RPMI7951 (cell line): ENCODE measurements at places on chromosomes 13 and 19. TPM values are rescaled to one million over a fixed set of nuclear protein-coding genes. Genes with fewer than 3 reads are reported as not detected.

- DNase-seq, result no peak
These were observed 17.2 kb upstream of the RAB8A start for GRCh38 chr19:16094360-16095070.

DNA sequence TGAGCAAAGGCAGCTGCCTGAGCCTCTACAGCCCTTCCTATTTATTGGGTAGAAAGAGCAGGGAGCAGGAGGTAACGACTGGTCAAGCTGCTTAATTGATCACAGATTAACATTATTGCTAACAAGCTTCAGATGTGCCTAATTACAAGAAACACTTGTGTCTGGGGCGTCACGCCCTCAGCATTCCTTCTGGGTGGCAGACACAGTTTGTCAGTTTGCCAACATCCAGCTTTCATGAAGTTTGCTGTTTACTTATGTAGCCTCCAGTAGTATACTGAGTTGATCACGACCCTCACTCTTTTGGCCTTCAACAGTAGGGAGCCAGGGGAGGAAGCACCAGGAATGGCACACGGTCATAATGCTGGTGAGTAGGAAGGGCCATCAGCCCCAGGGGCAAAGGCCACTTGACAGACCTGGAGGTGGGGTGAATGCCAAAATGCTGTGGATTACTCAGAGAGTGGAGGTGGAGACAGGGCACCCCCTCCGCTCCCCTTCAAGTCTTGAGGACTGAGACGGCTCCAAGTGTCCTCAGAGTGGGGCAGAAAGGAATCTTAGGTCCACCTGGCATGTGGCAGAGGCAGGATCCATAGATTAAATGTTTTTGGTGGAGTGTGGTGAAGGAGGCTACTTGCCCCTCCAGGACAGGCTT is 34.9 kb upstream of the PSPC1 start:
- DNase-seq, result no peak

DNA sequence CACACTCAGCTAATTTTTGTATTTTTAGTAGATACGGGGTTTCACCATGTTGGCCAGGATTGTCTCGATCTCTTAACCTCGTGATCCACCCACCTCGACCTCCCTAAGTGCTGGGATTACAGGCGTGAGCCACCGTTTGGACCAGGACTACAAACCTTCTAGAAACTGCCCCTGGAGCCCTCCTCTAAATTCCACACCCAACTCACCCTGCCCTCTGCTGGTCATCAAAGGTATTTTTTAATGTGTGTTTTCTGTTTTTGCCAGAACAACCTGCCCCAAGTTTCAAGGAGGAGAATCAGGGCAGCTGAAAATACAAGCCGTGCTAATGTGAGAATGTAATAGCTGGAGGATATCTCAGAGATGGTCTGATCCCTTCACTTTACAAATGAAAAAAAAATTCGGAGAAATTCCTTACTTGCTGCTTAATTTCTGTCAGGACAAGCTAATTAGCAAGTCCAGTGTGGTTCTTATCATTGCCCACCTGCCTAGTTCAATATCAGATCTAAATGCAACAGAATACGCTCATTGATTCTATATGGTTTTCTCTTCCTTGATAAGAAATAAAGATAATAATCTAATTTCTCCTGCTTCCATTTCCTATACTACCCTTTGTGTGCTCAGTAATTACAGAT is 4.1 kb downstream of the ATP8A2 start:
- DNase-seq, result peak; percentile 29

GRCh38 chr13:108980237-108980636 is 350.8 kb downstream of the MYO16 start:
- DNase-seq, result no peak

DNA sequence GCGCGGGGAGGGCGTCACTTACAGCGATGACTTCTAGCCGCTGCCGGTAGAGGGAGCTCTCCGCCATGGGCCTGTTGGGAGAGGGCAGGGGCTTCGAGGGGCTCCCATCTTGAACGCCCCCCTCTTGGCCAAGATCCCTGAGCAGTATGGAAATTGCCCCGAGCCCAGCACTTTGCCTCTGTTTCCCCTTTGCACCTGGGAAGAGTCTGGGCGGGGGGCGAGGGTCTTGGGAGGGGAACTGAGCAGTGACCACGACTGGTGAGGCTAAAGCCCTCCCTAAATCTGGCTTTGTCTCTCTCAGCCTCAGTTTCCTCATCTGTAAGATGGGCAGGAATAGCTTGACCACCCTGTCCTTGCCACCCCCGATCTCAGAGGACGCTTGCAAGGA is 2.8 kb downstream of the PALM3 start:
- DNase-seq, result no peak

DNA sequence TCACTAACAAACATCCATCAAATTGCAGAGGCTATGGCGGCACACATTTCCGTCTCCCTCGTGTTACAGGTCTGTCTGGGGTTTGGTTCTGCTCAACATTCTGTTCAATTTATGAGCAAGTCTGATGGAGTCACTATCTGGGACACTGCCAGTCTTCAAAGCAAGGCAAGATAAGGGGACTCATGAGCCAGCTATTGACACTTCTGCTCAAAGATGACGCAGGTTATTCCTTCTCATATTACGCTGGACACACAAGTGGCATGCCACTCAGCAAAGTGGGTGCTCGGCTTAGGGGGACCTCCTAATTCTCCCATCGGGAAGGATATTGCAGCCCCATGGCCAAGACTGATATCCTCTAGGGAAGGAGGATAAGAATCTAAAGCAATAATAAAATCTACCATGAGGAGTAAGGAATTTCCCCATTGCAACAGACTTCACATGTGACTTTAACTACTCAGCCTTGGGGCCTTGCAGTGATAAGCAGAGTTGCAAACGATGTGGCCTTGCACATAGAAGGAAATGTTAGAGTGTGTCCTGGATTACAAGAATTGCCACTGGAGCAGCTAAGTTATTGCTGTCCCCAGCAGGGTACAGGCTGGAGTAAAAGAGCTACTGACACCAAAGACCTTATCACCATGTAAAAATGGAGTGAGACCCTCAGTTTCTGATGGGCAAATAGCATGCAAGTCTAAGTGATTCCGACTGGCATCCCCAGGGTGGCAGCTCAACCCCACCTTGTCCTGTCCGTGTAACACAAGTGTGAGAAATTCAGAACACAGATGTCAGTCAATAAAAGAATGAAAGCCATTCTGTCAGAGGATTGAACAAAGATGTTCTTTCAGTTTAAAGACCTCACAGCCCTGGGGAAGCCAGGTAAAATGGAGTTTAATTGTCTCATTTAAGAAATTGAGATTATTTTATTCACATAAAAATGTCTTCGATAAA is 306.1 kb downstream of the IRS2 start:
- no peak for DNase-seq

DNA sequence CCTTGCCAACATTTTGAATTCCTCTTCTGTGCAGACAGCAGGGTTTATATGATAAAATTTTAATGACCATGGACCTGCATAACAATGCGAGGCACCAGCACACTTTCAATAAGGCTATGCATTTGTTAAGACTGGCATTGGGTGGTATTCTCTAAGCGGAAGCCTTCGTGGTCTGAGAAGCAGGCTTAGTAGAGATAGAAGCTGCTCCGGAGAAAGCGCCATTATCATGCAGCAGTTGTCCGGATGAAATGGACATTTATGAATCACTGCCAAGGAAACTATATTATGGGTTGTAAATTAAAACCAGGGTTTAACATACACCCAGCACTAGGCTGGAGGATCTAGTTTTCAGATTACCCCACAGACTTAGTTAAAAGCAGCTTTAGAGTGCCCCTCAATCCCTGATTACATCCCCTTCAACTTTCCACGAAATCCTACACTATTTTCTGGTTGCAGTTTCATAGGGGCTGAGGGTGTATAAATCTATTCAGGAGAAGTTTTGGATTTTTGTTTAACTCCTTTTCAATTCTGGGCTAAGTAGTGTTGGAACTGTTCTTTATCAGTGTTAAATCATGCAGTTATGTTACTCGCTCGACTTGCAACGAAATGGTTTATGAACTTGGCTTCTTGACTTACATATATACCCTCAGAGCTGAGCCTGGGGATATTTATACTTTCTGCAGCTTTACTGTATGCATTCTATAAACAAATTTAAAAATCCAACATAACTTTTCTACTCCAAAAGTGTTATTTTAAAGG is 193.3 kb downstream of the PCDH9 start:
- no peak for DNase-seq

DNA sequence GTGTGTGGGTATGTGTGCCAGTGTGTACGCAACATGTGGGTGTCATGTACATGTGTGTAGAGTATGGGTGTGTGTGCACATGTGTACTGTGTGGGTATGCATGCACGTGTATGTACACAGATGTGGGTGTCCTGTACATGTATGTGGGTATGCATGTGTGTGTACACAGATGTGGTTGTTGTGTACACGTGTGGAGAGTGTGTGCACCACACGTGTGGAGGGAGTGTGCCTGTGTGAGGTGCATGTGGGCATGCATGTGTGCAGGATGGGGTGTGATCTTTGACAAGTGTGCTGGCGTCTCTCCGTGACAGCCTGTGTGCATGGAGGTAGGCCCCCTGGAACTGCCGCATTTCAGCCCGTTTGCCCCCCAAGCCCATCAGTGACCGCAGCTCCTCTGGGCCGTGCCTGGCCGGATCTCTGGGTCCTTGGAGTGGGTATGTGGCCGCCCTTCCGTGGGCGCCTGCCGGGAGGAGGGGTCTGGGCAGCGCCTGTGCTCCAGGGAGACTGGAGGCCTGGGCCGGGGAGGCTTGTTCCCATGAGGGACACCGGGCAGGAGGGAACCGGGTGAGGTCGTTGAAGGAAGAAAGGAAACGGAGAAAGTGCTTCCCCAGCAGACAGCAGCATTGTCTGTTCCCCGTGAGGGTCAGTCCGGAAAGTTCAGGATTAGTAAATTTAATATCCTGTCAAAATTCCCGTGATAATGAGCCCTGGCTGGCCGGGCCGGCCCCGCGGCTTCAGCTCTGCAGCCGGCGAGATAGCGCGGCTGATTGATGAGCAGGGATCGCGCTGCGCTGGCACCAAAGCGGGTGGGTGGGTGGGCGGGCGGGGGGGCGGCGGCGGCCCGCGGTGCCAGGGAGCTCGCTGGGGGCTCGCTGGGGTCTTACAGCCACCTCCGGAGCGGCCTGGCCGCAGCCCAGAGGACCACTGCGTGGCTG is 91.1 kb upstream of the SOX1 start:
- no peak for DNase-seq

- DNase-seq, result no peak
These were observed 275.3 kb upstream of the KLF12 start for GRCh38 chr13:74409551-74409950.

DNA sequence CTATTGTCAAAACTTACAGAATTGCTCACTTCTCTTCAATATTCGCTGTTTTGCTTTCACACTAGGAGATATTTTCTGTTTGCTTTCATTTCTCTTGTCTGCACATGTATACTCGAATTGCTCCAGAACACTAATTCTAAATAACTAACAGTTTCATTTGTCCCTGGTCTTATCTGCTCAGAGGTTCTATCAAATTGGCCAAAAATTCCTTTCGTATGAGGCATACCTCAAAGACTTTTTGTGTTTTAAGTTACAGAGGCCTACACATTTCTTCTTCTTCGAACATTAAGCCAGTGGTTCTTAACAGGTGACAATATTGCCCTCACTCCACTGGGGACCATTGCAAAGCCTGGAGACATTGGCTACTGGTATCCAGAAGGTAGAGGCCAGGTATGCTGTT is 1314.6 kb downstream of the EFNB2 start:
- no peak for DNase-seq

DNA sequence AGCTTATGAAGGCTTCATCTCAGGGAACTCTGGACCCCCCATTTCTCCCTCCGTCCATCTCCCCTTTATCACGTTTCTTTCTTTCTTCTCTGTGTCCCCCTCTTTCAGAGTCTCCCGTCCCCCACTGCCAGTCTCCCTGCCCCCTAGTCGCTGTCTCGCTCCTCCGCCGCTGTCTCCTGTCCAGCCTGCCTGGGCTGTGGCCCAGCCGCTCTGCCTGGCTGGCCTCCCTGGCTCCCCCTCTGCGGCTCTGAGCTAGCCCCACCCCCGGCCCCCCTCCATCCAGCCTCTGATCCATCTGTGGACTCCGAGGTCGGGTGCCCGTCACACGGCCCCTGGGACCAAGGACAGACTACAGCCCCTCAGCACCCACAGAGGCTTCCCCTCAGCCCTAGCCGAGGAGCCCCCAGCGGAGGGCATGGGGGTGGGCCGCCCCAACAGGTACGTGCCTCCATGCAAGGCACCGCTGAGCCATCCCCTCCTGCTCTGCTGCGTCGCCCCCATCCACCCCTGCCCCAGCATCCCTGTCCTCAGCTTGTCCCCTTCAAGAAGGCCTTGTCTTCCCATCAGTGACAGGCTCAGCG is 1.1 kb upstream of the KCNJ14 start:
- DNase-seq, result no peak

GRCh38 chr19:31882709-31883108 is 462.7 kb upstream of the ZNF507 start:
- no peak for DNase-seq

DNA sequence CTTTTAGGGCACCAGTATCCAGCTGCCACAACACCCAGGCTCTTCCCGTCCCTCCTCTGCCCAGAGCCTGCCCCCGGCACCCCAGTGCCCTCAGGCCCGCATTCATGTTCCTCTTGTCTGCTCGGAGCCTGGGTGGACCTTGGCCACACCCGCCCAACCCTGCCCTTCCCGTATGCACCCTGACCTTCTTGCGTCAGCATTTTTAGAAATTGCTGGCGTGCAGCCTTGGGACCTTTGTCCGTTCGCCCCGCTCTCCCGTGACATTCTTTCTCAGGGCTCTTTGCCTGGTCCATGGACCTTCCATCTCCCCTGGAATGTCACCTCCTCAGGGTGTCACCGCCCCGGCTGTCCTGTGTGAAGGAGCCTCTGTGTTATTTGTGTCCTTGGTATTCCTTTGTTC is 7.6 kb downstream of the NUCB1 start:
- no peak for DNase-seq

- DNase-seq, result no peak
These were observed 124.7 kb downstream of the GPC5 start for GRCh38 chr13:91523116-91523515.

GRCh38 chr13:46386392-46387063 is 524 bp downstream of the RUBCNL start:
- DNase-seq, result no peak

ZNF442 gene
- total RNA-seq, result 1.6 and 2.1 TPM in 2 replicates

KEAP1 gene
- 46.1 and 62.7 TPM in 2 replicates for total RNA-seq

PDE4A gene
- total RNA-seq, result 1.3 and 2.0 TPM in 2 replicates

SLITRK1 gene
- total RNA-seq, result under 0.01 and 0.12 TPM in 2 replicates

DNASE2 gene
- total RNA-seq, result 33.6 and 36.1 TPM in 2 replicates

JSRP1 gene
- total RNA-seq, result not detected in 2 replicates
